Epithelial cell of prostate (primary cell): ENCODE measurements at places on chromosomes 6 and 20.

DNA sequence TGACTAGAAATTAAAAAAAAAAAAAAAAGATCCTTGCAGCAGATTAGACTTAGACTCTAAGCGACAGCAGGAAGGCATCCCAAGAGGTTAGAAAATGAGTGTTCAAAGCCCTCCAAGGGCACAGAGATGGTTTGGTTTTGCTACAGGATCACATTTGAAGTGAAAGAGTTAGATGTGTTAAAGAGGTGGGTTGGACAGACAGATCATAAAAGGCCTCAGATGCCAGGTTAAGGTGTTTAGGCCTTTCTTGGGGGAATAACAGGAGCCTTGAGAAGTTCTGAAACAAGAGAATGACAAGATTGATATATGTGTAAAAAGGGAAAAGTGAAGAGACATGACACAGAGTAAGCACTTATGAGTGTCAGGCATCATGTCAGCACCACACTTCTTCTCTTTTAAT, 107.5 kb downstream of the FYN start:
- no peak for DNase-seq

- no peak for DNase-seq
Observed at GRCh38 chr6:41298785-41299502, 12.5 kb upstream of the TREM1 start.

DNA sequence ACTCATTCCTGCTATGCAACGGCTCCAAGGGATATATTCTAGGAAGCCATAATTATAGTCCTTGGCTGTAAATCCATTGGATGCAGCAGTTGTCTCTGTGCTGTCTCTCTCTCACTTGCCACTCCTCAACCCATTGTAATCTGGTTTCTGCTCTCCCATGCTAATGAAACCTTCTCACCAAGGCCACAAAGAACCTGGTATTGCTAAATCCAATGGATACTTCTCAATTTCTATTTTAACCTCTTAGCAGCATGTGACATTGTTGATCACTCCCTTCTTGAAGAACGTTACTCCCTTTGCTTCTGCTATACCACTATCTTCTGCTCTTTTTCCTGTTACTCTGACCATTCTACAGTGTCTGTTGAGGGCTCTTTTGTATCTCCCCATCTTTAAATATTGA, 39.8 kb upstream of the GCLC start:
- DNase-seq: no peak

GRCh38 chr6:16277101-16277981, 39.0 kb downstream of the GMPR start:
- DNase-seq: peak; percentile 57

DNA sequence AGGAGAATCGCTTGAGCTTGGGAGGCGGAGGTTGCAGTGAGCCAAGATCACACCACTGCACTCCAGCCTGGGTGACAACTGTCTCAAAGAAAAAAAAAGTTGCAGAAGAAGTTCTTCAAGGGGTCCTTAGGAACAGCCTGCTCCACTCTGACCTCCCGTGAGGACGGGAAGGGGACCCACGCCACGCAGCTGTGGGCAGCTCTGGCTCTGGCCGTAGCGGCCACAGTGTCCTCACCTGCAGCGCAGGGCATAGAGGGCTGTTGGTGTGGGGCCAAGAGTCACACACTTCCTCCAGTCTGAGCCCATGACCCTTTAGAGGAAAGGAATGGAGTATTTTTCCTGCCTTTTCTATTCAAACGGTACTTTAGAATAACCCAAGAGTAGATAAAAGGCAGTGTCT, 5.4 kb downstream of the NTSR1 start:
- DNase-seq: no peak

DNA sequence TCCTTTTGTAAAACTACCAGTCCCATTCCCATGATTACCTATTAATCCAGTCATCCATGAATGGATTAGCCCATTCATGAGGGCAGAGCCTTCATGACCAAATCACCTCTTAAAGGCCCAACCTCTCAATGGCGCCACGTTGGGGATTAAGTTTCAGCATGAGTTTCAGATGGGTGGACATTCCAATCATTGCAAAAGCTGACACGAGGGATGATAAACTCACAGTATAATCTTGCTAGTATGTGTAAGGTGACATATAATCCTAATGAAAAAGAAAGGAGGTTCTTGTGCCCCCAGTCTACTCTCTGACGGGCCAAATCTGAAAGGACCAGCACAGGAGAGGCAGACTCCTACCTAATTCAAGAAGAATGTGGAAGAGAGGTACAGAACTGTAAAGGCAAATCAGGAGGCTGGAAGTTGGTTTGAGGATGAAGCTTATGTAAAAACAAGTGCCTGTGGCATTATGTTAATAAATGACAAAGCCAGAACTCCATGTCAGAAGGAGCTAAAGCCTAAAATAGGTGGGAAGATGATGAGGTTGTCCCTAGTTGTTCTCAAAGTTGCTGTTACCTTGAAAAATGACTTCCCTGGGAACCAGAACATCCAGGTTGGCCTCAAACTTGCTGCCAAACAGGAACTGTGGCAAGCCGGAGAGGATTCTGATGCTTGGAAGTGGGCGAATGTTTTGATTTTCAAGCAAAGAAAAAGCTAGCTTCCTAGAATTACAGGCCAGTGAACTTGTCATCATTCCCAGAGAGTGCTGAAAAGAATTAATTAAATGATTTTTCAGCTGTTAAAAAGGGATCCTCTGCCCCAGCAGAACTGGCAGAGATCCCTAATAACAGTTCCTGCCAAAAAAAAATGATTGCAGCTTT, 106.5 kb upstream of the TIAM2 start:
- no peak for DNase-seq

DNA sequence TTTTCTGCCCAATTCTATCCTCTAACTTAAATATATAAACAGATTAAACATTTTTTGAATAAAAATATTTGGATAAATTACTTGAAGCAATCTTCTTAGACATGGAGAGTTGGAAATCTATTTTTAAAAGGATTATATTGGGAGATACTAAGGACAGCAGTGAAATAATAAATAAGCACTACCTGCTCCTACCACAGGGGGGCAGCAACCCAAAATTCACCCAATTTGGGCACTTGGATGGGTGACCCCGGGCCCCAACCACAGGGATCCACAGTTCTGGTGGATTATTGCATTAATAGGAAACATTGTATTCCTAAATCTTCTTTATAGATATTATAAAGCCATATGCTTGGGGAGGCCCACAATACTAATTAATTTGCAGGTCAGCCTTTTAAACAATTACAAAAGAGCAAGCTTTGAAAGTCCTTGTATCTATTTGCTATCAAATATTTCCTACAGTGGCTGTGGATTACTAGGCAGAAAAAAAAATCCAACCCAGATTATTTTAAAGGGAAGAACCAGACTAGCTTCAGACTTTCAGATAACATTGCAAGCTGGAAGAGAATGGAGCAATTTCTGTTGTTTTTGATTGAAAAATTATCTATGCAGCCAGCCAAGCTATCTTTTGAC, 66.4 kb upstream of the PDE10A start:
- DNase-seq: no peak

DNA sequence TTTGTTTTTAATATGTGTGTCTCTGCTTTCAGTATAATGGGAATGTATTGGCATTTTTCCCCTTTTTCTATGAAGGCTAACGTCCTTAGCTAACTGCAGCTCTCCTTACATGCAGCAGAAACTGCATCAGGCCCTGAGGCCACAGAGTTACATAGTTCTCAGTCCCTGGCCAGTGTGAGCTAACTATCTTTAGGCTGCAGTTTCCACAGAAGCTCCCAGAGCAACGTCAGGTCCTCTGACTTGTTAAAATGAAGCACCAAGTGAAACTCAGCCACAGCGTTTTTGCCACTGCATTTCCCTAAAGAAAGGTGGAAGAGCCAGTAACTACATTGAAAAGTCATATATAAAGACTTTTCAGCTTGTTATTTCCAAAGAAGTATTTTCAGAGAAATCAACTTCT, 244.7 kb downstream of the CBLN4 start:
- DNase-seq: no peak

- DNase-seq: no peak
Observed at GRCh38 chr6:32522302-32523047, 7.6 kb downstream of the HLA-DRB5 start.

- DNase-seq: no peak
Observed at GRCh38 chr6:22445946-22446345, 123.4 kb upstream of the HDGFL1 start.

- no peak for DNase-seq
Observed at GRCh38 chr6:7106752-7107577, 796 bp upstream of the RREB1 start.

- DNase-seq: no peak
Observed at GRCh38 chr20:13684566-13685222, 46.0 kb upstream of the TASP1 start.

GRCh38 chr6:8953310-8953709, 518.0 kb upstream of the SLC35B3 start:
- no peak for DNase-seq

- DNase-seq: no peak
Observed at GRCh38 chr6:106927531-106928398, 46.8 kb downstream of the CD24 start.

DNA sequence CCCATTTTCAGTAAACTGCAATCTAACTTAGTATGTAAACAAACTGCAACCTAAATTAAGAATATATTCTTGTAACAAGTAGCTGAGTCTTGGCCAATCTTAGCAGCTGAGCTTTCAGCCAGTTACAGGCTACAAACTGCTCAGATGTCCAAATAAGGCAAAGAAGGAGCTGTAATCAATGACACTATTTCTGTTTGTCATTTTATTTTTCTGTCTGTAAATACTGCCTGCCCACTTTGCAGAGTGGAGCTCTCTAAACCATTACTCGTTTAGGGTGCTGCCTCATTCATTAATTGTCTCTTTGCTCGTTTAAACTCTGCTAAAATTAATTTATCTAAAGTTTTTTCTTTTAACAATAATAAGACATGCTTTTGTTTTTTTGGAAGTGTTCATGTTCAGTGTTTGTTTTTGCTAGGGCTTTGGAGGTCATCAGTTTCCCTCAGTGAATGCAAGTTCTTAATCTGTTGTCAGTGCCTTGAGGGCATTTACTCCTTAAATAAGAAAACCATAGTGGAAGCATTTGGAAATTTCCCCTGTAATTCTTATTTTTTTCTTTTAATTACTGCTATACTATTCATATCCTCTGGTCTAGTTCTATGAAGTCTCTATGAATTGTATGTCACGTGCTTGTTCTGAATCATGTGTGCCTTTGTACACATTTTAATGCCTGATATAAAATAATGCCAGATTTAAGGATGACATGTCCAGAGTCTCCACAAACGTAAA, 3.6 kb upstream of the PRL start:
- DNase-seq: no peak

- no peak for DNase-seq
Observed at GRCh38 chr6:89138173-89138572, 7.7 kb upstream of the PM20D2 start.

DNA sequence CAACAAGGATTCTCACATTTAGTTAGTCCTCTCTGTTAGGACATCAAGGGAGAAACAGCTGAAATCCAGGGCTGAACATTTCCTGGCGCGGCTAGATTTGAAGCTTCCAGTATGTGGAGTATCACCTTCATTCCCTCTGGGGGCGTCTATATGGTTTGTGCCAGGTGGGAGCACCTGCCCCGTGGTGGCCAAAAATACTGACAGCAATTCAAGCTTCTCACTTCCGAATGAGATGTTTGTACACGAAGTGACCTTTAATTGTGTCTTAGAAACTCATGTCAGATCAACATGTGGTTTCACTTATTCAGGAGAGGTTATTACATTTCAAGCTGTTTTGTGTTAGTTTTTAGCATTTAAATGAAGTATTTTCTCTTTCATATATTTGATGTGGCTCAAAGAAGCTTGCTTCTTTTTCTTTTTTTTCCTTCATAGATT, 67.3 kb upstream of the ZNF217 start:
- DNase-seq: no peak

DNA sequence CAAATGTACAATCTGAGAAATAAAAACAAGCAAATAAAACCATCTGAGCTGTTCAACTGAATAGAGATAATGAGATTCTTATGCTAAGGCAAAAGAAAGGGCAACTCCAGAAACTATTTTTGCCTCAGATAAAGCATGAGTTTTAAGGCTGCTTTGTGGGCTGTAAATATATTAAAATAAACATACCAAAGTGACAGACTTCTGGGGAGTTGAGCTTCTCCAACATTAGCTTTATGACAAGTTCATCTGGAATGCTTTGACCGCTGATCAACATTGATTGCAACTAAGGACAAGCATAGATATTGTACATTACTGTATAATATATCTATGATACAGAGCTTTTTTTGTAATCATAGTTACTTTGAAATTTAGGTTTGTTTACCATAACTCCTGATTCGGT, 19.3 kb downstream of the AK9 start:
- DNase-seq: no peak

DNA sequence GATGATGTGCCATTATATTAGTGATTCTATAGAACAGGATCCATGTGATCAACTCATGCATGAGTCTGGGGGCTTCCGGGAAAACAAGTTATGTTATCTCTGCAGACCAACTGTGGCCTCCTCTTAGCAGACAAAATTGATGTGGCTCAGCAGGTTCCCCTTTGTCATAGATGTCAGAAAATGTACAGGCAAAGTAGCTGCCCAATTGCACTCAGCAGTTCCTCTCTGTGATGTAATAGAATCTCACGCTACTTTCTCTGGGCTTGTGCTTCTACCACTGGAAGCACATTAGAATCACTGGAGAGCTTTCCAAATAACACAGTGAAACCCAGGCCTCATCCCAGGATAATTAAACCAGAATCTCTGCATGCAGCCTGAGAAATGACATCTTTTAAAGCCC, 253.1 kb downstream of the SLC24A3 start:
- DNase-seq: no peak

- DNase-seq: no peak
Observed at GRCh38 chr6:4806337-4806725, 30.1 kb downstream of the CDYL start.

DNA sequence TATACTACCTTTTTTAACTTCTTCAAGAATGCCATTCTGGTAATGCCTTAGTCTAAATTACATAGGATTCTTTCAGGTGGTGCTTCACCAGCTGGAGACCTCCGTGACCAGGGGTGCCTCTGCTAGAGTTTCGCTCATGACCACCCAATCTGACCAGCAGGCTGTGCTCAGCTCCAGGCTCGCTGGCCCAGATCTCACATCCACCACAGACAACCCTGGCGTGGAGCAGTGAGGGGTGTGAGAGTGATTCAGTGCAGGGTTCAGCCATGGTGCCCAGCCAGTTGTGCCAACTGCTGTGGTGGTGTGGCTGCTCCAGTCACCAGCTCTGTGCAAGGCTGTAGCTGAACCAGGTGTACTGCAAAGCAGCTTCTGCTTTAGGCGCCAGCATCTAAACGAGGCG, 198.6 kb downstream of the MMUT start:
- DNase-seq: no peak

DNA sequence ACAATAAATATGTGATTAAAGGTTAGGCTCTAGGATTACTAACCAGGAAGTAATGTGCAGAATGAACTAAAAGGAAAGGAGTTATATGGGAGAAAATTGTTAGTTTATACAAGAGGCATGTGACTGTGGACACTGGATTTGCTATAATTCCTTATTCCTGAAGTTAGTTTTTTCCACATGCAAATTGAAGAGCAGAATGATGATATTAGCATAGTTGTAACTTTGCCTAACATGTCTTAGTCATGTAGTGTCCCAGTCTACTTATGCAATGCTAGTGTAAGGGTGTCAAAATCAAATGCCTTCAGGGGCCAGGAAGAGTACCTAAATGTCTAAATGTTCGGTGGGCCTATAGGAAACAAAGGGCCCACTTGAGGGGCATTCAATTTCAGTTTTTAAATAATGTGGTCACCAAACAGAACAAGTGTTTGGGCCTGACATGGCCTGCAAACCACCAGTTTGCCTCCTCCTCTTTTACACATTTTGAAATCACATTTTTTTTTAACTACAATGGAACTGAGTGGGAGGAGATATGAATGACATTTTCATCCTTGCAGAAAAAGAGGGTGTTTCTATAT, 28.0 kb upstream of the CEP85L start:
- DNase-seq: no peak
